ENCODE measurements at places on chromosomes 13 and 19.

GRCh38 chr13:43377973-43378372, 354.6 kb downstream of the DNAJC15 start:
- no peak for DNase-seq

DNA sequence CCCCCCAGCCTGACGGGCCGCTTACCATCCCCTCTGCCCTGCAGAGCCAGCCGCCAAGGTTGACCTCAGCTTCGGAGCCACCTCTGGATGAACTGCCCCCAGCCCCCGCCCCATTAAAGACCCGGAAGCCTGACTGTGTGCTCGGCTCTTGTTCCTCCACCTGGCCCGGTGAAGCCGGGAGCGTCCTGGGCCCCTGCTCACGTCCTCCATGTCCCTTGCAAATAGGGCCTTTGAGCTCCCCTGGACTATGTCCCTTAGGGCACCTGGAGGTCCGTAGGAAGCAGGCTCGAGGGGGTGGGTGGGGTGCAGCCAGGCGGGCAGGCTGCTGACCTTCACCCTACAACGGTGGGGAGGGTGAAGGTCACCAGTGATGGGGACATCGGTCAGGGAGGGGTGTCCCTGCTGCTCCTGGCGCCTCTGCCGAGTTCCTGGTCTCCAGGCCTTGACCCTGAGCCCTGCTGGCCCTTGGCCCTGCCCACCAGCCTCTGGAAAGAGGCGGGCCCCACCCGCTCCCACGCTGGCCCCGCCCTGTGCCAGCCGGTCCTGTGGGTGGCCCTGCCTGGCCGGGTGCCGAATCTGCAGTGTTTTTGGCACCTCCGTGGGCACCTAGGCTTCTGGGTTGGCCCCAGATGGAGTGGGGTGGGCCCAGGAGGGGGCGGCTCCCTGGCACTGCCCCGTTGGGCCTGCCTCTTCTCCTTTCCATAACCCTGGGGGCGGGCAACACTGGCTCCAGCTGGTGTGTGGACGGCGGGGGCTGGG, 3.3 kb downstream of the ATP5F1D start:
- peak; percentile 87 for DNase-seq

GRCh38 chr19:49149652-49150105, 5.5 kb downstream of the HRC start:
- DNase-seq, result peak; percentile 67

GRCh38 chr13:60407095-60407494, 10.1 kb downstream of the TDRD3 start:
- DNase-seq, result no peak

DNA sequence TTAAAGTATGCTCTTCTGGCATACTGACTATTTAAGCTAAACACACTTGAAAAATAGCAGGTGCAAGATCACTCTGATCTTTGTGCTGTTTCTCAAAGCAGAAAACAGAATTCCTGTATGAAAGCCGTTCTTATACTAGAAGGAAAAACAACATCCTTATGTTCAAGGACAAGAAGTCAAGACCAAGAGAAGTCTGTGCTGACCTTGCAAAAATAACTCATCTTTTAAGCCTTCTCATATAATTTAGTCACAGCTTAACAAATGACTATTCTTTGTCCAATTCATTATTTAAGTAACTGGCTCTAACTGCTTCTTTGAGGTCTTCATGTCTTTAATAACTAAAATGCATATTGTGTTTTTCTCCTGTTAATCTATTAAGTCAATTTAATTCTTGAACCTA, 2750.2 kb upstream of the PCDH20 start:
- no peak for DNase-seq

- peak; percentile 1 for DNase-seq
Observed at GRCh38 chr13:113848431-113849260, 15.2 kb downstream of the GAS6 start.

DNA sequence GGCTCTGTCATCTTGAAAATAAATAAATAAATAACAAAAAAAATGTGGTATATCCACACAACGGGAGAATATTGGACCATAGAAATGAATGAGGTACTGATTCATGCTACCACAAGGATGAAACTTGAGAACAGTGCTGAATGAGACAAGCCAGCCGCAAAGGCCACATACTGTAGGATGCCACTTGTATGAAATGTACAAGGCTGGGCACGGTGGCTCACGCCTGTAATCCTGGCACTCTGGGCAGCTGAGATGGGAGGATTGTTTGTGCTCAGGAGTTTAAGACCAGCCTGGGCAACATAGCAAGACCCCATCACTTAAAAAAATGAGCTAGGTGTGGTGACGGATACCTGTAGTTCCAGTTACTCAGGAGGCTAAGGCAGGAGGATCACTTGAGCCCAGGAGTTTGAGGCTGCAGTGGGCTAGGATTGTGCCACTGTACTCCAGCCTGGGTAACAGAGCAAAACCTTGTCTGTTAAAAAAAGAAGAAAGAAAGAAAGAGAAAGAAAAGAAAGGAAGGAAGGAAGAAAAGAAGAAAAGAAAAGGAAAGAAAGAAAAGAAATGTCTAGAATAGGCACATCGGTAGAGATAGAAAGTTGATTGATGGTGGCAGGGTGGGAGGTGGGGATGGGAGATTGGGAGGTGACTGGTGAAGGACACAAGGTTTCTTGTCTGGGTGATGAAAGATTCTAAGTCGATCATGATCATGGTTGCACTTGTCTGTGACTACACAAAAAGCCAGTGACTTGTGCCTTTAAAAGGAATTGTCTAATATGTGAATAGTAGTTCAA, 20.3 kb downstream of the HPN start:
- DNase-seq, result no peak

- DNase-seq, result no peak
Observed at GRCh38 chr19:16626796-16627192, 1.2 kb downstream of the MED26 start.

DNA sequence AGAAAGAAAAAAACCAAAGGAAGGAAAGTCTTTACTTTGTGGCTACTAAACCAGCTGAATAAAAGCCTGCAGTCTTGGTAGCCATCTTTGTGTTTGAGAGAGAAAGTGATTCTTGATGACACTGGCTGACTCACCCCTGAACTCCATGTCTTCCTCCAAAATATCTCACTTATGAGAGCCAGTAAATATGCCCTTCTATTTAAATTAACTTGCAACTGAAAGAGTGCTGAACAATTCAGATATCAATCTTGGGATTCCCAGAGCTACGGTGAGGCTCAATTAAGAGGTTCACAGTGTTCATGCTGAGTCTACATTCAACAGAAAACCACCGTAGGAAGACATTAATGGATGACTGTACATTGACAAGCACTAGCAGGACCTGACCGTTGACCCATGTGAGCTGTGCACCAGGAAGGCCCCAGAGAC, 57.9 kb downstream of the KCTD12 start:
- no peak for DNase-seq

- DNase-seq, result no peak
Observed at GRCh38 chr13:70363991-70364390, 255.7 kb upstream of the KLHL1 start.

DNA sequence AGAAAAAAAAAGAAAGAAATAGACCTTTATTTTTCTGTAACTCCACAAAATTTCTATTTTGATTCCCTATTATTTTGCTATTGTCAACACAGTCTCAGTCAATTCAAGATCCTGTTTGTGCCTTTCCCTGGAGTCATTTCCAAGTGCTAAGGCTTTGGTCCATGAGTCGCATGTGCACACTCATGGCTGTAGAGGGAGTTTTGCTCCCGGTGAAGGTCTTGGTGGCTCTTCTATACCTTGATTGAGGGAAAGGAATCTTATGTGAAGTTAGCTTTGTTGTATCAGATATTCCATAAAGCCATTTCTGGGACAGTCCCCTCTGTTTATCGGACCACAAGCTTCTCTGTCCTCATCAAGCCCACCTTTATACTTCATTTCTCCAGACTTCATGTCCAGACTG, 58.7 kb upstream of the ALOX5AP start:
- no peak for DNase-seq

DNA sequence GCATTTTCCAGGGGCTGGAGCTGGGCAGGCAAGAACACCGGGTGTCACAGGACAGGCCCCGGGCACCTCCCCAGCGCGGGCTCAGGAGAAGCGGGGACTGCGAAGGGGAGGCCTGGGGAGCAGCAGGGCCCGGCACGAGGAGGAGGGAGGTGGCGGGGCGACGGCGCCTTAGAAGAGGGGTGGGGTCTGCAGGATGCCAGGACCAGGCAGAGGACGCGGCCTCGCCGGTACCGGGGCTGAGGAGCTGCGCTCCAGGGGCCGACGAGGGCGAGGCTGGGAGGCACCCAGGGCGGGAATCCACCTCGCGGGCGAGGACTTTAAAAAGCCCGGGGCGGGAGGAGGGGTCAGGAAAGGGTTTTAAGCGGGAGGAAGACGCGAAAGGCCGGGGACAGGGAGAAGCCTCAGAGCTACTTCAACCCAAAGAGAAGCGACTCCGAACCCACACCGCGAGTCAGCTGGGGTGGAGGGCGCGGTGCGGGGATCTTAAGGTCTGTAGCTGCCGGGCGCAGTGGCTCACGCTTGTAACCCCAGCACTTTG, 665 bp downstream of the ZNF347 start:
- peak; percentile 23 for DNase-seq

- DNase-seq, result no peak
Observed at GRCh38 chr13:48644951-48645350, 8.8 kb upstream of the CYSLTR2 start.

GRCh38 chr19:41904118-41904870, 21.3 kb downstream of the ARHGEF1 start:
- no peak for DNase-seq

DNA sequence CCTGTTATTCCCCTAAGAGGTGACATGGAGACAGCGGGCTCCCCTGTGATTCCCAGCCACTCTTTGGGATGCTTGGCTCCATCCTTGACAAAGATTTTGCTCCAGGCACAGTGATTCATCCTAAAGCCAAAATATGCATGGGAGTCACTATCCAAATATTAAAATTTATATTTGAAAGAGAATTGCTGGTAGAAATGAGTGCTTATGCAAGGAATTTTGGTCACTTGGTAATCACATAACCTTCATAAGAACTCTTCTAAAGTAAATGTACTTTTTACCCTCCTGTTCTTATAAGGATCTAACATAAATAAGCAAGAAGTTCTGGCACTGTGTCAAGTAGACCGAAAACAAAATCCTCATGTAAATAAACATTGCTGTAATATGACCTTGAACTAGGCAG, 385.8 kb downstream of the ITGBL1 start:
- no peak for DNase-seq

- DNase-seq, result no peak
Observed at GRCh38 chr13:60175571-60175970, 11.8 kb upstream of the DIAPH3 start.

GRCh38 chr13:31998131-31998530, 33.4 kb upstream of the FRY start:
- peak; percentile 23 for DNase-seq

DNA sequence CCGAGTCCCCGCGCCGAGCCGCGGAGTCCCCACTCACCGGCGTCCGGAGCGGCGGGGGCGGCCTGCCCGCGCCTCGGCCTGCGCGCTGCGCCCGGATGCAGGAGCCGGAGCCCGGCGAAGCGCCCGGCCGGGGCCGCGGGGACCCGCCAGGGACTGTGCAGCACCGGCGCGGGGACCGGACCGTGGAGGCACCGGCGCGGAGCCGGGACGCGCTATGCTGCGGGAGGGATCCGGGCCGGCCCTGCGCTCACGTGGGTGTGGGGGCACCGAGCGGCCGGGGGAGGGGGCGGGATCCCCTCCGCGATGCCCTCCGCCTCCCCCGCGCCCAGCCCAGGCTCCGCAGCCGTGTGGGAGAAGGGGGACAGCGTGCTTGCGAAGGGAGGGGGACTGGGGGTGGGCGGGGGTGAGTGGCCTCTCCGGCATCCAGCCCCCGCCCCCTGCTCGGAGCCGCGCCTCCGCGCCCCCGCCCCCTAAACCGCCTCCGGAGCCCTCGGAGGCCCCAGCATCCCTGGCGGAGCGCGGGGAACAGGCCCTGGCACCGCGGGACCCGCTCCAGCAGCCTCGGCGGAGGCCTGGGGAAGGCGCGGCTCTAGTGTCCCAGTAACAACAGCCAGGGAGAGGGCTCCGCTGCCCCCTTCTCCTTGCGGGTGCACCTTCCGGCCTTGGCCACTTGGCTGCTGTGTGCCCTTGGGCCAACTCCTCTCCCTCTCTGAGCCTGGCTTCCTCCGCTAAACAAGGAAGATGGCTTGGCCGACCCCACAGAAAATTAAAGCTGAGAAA, at the start of gene SLC1A6:
Gene SLC1A6 (minus strand): TSS at position 389 of the 780 bp plus-strand sequence. CDS start 6,954 bp downstream, outside the sequence.
- DNase-seq, result no peak

- no peak for DNase-seq
Observed at GRCh38 chr13:110985541-110985940, 70.7 kb upstream of the ANKRD10 start.

DNA sequence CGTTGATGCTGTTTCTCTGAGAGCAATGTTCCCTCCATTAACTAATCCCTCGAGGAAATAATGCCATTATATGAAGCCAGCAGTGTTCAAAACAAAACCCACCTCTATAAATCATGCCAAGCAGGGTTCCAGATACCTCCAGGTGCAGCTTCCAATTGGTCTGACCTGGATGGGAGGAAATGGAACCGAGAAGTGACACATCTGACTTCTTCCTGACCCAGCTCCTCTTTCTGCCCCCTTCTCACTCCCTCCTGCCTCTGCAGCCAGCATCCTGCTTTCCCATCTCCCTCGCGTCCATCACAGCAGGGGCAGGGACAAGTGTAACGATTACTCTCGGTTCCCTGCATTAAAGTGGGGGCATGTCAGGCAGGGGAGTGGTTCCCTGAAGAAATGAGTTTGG, 37.5 kb downstream of the HSPH1 start:
- DNase-seq, result no peak

DNA sequence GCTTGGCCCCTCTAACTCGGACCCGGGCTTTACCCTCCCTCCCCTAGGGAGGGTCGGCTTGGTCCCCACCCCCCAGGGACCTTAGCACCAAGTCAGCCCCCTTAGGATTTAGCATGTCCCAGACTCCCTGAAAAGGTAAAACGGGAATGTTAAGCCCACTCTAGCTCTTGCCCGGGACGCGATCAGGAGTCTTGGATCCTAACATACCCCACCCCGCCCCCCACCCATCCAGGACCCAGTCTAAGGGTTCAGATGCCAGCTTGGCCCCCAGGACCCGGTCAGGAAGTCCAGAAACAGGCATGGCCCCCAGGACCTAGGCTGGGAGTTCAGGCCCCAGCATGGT, 437 bp downstream of the EPOR start:
- DNase-seq, result no peak

DNA sequence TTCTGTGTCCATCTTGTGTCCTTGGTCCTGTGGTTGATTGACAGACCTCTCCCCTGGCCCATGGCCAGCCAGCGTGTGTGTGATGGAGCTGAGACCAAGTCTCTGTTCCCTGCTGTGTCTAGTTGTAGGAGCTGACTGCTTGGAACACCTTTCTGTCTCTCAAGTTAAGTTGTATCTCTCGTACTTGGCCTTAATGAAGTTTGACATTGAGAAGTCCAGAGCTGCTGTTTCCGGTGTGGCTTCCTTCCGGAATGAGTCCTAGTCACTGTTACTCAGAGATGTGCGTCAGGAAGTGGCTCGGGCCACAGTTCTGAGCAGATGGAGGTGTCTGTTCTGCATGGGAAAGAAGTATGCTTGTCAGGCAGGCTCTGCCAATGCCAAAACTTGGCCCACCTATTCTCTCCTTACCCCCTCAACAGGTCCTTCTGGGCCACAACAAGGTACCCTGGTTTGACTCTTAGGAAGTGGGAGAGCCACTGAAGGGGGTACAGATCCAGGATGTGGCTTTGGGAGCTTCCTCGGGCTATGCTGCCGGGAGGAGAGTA, 54.3 kb downstream of the GATAD2A start:
- DNase-seq, result no peak
